ENCODE measurements at places on chromosomes 2 and 18. TPM values are rescaled to one million over a fixed set of nuclear protein-coding genes. Genes with fewer than 3 reads are reported as not detected.
A peak's percentile ranks its signal among the peaks of the same experiment; 100 is the strongest.

DNA sequence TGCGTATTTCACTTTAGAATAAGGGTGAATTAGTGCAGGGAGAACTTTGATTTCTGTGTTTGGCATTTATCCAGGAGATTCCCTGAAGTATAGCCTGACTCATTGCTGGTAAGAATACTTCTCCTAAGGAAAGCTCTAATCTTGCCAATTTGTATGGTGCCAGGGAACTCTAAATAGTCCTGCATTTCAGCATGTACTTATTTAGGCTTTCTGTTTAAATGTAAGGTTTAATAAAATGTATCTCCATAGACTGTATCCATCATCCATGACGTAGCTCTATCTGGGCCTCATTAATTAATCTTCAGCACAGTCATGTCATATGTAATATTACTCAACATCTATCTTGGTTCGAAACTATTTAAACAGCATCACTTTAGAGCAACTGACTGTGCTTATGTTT lies 127.7 kb downstream of the DOK6 start:
- DNase-seq = no peak

Gene FRZB
- 1.5 TPM for total RNA-seq

DNA sequence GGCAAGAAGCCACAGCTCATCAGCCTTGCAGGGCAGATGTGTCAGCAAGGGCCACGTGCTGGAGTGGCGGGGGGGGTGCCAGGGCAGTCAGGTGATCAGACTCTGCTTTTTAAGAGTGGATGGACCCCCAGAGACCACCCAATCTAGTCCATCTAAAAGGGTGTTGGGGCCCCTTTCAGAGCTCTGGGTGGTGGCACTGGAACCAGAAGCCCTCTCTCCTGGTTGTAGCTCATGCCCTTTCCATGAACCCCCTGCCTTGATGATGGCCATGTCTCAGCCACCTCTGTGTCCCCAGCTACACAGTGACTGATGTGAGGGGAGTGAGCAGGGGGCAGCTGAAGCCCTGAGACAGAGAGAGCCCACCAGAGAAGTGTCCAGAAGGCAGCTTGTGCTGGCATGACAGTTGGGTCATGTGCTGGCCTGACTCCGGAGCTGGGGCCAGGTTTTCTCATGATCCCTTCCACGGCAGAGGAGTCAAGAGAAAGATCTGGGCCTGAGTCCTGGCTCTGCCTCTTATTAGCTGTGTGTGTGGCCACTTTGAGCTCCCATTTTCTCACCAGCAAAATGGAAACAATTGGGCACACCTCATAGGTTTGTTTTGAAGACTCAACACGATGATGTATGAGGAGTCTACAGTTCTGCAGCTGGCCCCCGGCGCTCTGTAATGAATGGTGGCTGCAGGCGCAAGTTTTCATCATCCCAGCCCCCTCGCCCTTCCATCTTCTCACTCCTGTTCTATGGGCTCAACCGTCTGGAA lies 195.7 kb downstream of the ZFP36L2 start:
- no peak for DNase-seq

DNA sequence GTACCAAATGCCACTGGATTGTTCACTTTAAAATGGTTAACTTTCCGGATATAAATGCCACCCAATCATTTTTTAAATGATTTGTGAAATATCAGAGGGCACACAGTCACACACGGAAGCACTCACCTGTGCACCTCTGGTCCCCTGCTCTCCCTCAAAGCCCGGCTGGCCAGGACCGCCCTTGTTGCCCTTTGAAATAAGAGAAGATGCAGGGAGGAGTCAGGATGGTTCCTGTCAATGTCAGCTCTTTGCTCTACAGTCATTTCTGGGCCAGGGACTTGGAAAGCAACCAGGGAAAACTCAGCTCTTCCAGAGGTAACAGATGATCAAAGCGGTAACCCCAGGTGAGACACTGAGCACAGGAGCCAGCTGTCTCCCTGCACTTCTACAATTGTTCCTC lies 60.7 kb downstream of the COL6A3 start:
- no peak for DNase-seq

DNA sequence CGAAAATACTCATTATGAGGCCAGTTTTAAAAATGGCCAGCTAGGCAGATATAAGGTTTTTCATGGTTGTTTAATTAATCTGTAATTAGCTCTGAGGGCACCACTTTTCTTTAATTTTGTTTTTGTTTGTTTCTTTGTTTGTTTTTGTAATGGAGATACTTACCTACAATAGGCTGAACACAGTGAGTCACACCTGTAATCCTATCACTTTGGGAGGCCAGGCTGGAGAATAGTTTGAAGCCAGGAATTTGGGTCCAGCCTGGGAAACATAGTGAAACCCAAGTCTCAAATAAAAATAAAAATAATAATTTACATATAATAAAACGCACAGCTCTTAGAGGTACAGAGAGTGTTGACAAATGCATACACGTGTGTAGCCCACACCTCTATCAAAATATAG lies 56.8 kb upstream of the MSH2 start:
- no peak for DNase-seq

DNA sequence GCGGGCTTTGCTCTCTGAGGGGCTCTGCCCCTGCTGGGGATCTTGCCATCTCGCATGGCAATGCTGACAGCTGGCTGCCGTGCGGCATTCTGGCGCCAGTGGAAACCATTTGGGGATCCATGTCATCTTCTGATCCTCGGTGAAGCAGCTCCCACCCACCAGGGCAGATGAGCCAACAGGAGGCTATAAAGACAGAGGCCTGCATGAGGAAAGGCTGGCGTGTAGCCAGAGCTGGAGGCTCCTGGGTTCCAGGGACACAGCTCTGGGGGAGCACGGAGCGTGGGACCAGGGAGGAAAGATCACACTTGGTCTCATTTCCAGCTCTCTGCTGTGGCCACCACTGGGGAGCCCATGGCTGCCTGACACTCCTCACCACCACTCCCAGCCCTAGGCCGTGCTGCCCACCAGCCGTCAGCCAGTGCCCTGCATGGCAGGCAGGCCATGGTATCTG lies 145.8 kb downstream of the ZFP36L2 start:
- peak; percentile 46 for DNase-seq

Gene MYOM1
- total RNA-seq = 1,166 TPM

DNA sequence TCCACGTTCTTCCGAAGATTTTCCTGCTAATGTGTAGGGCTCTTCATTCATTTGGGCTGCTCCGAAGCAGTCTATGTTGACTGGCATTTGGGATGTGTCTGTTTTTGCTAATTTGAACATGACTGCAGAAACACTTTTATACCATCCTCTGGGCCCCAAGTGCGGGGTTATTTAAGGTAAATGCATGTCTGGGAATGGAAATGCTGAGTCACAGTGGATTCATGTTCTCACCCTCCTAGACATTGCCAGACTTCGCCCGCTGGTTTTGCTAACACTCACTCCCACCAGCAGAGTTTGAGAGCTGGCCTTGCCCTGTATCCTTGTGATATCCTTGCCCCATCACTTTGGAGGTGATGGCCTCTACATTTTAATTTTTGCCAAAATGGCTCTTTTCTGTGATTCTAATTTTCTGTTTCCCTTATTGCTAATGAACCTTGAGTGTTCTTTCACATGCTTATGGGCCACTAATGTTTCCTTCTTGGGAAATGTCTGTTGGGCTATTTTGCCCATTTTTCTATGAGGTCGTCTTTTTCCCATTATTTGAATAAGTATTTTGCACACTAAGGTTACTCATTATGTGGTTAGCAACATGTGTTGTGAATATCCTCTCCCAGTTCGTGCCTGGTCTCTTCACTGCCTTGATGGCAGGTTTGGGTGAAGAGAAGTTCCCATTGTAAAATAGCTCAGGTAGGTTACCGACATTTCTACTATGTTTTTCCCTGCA lies 204.1 kb downstream of the GLI2 start:
- DNase-seq = no peak

Gene RUFY4
- 0.14 TPM for total RNA-seq

DNA sequence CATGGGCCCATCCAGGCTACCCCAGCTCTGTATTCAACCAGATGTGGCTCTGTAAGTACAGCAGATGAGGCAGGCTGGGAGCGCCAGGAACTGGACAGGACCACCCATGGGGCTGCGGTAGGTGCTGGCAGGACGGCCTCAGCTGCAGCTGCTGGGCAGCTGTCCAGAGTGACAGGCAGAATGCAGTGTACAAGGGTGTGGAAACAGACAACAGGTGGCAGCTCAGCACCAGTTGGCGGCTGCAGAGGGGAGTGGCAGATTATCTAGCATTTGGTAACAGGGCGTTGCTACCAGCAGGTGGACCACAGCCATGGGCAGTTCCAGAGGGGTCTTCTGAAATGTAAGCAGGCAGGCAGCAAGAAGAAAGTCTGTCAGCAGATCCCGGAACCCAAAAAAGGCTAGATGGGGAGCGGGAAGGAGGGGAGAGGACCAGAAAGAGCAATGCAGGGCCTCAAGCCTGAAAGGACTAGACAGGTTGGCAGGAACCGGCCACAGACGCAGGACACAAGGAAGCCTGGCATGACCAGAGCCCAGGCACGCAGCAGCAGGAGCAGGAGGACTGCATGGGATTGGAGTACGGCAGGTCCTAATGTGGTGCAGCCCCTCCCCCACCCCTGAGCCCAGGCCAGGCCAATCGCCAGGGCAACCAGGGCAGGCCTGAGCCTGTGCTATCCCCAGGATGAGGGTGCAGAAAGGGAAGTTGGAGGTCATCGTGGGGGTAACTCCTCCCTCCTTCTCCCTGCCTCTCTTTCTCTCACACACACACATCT lies 24.7 kb downstream of the PKDCC start:
- DNase-seq = peak; percentile 86

Gene CAPN14
- total RNA-seq = 0.16 TPM

Gene TANC1
- total RNA-seq = 44.1 TPM

Gene MTCL1
- total RNA-seq = 4.7 TPM

GRCh38 chr2:212626371-212626918 lies 87.8 kb upstream of the ERBB4 start:
- no peak for DNase-seq

DNA sequence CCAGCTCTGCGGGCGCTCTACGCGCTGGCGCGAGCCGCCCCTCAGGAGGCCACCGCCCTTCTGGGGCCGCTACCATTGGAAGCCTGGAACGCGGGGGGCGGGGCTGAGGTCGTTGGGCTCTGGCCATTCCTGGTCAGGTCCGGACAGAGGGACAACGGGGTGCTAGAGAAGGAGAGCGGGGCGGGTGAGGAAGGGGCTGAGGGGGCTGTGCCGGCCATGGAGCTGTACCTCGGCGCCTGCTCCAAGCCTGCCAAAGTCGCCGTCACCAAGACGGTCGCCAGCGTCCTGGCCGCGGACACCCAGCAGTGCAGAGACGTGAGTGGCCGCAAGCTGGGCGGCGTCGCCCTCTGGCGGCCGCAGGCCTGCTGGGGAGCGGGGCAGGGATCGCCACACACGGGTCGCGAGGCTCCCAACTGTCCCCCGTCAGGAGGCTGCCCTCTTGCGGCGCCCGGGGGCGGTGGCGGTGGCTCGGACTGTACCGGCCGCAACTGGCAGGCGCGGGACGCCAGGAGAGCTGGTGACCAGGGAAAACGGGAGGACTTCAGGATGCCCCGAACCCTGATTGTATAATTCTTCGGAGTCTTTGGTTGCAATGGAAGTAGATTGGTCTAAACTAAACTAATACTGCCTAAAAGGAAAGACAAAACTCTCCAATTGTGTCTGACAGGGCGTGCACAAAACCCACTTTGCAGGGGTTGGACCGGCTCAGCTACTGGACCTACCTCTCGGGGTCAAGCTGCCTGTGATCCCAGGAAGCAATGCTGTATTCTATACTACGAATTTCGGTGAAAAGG lies at the start of gene FSIP2:
Gene FSIP2 (plus strand): TSS at position 126 of the 794 bp plus-strand sequence. CDS start 91 bp downstream, at position 217.
- DNase-seq = peak; percentile 18

Gene KCTD1
- total RNA-seq = 8.4 TPM

DNA sequence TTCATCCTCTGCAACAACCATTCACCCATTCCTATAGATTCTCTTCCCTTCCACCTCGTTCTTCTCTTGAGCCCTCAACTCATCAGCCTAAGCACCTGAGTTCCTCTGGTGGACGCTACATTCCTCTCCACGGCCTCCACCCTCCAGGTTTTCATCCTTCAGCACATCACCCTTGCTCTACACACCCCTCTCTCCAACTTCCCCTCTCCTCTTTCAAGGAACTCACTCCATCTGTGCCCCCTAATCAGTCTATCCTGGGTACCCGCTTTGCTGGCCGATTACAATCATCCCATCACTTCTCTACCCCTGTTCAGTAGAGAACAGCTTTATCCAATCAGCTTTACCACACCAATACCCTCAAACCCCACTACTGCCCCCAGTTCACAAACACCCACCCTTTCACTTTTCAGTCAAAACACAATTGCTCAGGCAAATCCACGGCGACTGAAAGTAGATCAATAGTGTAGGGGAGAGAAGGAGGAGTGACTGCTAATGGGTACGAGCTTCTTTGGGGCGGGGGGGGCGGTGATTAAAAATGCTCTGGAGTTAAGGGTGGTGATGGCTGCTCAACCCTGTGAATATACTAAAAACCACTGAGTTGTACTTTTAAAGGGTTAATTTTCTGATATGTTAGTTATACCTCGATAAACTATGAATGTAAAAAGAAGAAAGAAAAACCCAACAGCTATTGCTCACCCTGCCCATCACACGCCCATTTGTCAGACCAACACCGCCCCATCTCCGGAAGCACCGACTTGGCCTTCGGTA lies 857 bp downstream of the DYM start:
- DNase-seq = no peak

Gene SUPT7L
- total RNA-seq = 27.0 TPM

GRCh38 chr2:196604196-196604595 lies 35.3 kb upstream of the CCDC150 start:
- DNase-seq = no peak

- no peak for DNase-seq
Measured at GRCh38 chr2:24943427-24944053, 23.5 kb upstream of the ADCY3 start.

Gene IL1RL1
- 2.3 TPM for total RNA-seq

Gene LIMS1
- 82.3 TPM for total RNA-seq

DNA sequence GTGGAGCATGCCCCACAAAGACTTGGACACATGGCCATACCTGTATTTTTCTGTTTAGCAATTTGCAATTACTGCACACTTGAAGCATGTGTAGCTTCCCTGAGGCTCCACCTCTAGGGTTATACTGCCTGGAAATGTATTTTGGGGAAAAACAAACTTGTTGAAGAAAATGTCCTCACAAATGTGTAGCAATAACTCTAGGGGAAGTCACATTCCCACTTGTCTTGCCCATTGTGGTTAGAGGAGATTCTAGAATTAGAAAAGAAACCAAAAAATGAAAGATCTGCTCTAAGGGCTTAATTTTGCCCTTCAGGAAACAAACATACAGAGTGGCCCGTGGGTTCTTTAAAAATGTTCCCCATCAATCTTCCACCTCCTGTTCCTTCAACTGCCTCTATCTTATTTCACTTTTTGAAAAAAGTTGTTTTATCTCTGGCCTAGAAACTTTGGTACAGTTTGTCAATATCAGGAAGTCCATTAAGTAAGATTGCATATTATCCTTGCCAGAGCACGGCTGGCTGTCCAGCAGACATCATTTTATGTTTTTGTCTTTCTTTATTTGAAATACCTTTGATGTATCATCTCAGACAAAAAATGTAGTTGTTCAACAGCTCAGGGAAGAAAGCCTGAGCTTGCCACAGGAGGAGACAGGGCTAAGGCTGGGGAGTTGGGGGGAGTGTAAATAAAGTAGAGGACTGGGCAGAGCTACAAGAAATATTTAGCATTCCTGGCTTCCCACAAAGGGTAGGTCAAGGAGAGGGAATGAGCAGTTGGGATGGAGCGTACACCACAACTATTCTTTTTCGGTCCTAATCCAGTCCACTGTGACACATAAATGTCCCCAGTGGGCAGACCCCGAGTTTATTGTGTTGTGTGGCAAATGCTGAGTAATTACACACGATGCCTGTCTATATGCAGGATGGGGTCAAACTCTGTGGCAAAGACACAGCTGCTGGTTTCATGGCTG lies 96.8 kb upstream of the CDC42EP3 start:
- peak; percentile 29 for DNase-seq

- no peak for DNase-seq
Measured at GRCh38 chr2:182182436-182182835, 196.8 kb downstream of the PPP1R1C start.

Measured in heart left ventricle (tissue), 16 donors.